ENCODE measurements at places on chromosomes 3 and 15. TPM values are rescaled to one million over a fixed set of nuclear protein-coding genes. Genes with fewer than 3 reads are reported as not detected.

- DNase-seq = no peak
Observed at GRCh38 chr3:156685198-156685597, 10.8 kb downstream of the TIPARP start.

GRCh38 chr3:14319654-14320182, 82.7 kb upstream of the SLC6A6 start:
- peak; percentile 54 for DNase-seq

- DNase-seq = no peak
Observed at GRCh38 chr3:33578325-33579177, 138.3 kb upstream of the UBP1 start.

DNA sequence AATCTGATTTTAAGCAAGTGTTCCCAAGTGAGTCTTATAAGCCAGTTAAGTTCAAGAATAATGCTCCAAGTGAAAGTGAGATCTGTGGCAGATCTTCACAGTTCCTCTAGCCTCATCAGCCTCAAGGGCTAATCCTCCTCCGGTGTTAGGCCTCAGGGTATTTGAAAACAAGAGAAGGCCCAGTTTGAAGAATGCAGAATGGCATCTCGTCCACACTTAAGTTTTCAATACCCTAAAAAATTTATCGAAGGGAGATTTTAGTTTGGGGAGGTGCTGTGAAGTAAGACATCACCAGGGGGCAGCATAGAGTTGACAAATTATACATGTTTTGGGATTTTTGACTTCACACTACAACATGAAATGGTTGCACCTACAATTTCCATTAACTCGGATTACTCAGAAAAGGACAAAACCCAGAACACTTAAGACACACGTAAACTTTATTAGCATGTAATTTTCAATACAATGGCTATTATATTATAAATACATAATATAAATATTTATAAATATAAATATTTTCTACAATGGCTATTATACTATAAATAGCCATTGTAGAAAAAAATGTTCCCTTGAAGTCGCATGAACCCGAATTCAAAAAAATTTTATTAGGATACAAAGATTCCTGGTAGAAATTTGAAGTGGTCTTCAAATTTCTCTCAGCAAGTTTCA, 2.3 kb upstream of the TMEM266 start:
- peak; percentile 70 for DNase-seq

DNA sequence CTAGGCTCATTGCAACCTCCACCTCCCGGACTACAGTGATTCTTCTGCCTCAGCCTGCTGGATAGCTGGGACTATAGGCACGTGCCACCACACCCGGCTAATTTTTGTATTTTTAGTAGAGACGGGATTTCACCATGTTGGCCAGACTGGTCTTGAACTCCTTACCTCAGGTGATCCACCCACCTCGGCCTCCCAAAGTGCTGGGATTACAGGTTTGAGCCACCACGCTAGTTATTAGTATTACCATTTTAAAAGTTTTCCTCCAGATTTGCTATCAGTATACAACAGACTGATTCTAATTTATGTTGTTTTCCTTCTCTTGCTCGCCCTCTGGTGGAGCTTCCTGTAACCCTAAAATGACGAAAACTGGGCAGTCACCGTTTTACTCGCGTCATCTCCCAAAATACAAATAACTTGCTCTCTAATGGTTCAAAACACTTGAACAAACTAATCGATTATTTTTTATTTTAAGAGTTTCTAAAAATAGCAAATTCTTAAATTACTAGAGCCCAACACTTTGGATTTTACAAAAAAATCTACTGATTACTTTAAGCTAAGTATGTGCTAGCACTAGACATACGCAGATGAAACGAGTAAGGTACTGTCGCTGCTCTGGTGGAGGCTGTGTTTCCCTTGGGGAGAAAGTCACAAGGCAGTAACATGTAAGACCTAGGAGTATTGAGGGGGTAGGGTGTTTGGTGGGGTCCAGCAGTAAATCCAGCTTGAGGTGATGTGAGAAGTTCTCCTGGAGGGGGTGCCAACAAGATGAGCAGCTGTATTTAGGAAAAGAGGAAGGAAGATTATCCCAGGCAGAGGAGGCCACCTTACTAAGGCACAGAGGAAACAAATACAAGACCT, 203.3 kb downstream of the MBNL1 start:
- DNase-seq = peak; percentile 86

DNA sequence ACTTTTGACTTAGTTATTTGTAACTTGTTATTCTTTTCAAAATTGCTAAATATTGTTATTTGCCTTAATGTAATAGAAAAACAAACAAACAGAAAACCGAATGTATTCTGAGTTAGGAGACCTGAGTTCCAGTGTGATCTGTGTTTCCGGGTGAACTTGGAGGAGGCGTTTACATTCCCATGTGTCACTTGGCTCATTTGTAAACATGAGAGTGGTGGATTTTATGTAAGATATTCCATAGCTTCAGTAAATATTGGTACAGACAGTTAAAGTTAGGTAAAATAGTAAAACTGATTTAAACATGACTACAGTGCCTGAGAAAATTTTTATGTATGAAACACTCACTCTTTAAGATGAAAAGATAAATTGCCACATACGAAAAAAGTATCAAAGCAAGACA, 287.3 kb upstream of the POU1F1 start:
- no peak for DNase-seq

DNA sequence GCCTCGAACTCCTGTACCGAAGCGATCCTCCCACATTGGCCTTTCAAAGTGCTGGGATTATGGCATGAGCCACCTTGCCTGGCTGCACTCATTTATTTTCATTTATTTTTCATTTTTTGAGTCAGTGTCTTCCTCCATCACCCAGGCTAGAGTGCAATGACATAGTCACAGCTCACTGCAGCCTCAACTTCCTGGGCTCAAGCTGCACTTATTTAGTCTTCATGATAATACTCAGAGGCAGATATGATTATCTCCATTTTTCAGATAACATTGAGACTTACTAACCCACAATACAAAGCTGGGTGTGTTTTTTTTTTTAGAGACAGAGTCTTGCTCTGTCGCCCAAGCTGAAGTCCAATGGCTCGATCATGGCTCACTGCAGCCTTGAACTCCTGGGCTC, 10.0 kb downstream of the PRKCI start:
- DNase-seq = no peak

DNA sequence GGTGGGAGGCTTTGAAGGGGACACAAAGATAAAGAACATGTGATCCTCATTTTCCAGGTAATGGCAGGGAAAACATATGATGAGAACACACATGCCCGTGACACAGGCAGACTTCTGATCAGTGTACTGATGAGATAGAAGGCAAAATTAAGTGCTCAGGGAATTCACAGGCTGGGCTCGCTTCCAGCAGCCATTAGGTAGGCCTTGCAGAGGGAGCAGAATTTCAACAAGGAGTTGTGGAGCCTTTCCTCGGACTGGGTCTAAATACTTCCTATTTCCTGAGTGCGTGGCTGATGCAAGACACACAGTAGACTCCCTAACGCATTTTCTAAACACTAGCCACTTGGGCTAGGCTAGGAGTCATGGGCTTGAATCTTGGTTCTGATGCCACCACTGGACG, 74.0 kb upstream of the ETV5 start:
- no peak for DNase-seq

DNA sequence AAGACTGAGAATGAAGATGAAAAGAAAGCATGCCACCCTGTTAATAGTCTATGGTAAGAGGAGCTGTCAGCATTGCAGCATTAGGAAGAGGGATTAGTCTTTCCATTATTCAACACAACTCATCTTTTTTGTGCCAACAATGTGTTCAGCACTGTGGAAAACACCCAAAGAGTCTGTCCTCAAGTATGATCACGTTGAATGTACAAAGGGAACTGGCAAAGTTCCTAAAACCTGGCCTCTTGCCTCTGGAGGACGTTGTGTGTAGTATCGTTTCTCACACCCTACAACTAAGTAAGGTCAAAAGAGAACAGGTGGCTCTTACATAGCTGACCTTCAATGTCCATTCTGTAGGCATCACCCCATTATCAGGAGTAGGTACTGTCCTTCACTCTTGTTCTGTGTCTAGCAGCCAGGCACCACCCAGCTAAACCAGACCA, 147.9 kb upstream of the THBS1 start:
- DNase-seq = no peak

DNA sequence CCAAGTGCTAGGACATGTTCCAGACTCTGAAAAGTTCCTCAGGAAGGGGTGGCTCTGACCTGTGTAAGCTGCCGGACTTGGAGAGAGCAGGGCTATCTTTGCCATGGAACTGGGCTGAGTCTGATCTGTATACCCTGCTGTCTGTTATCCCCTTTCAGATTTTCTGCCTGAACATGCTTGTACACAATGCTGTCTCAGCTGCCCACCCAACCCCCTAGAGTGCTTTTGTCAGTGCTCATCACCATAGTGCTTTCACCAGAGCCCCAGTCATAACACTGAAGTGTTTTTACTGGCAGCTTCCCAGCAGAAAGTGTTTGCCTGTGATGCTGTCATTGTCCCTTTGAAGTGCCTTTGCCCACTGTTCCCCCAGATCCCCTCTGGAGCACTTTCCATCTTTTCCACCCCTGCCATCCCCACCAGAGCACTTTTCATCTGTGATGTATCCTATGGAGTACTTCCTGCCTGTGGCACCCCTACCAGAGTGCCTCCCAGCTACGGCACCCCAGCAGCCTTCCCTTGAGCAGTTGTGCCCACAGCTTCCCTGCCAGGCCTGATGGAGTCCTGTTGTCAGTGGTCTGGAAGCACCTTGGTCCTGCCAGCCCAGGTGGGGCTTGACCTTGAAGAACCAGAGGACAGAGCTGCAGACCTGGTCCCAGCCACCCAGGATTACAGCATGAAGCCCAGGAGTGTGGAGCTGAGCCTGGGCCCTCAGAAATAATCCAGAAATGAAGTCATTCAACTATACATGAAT, 397.7 kb downstream of the DIPK2A start:
- no peak for DNase-seq

GRCh38 chr3:176740906-176741663, 456.2 kb downstream of the TBL1XR1 start:
- no peak for DNase-seq

DNA sequence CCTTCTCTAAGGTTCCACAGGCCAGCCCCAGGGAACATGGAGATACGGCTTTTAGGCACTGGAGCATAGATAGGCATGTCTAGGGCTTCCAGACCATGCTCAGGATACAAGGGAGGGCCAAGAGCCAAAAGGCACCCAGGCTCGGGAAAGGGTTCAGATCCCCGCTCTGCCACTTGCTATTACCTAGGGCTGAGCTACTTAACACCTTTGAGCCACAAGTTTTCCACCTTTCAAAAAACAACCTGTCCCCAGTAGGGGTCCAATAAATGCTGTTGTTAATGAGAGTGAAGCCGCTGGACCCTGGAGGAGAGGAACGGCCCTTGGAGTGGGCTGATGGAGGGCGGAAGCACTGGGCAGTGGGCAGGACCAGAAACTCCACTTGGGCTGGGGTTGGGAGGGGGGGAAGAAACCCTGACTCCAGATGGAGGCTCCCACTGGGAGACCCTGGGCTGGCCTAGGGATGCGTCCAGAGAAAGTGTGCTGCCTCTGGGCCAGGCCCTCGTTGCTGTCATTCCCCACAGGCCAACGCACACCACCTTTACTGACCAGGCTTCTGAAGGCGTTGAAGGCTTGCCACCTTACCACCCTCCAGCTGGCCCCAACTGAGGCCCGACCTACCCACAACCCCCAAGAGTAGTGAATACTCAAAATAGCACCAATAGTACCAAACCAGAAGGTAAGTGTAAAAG, 8.6 kb upstream of the ITPKA start:
- DNase-seq = no peak

- no peak for DNase-seq
Observed at GRCh38 chr3:29145360-29145759, 135.5 kb upstream of the RBMS3 start.

DNA sequence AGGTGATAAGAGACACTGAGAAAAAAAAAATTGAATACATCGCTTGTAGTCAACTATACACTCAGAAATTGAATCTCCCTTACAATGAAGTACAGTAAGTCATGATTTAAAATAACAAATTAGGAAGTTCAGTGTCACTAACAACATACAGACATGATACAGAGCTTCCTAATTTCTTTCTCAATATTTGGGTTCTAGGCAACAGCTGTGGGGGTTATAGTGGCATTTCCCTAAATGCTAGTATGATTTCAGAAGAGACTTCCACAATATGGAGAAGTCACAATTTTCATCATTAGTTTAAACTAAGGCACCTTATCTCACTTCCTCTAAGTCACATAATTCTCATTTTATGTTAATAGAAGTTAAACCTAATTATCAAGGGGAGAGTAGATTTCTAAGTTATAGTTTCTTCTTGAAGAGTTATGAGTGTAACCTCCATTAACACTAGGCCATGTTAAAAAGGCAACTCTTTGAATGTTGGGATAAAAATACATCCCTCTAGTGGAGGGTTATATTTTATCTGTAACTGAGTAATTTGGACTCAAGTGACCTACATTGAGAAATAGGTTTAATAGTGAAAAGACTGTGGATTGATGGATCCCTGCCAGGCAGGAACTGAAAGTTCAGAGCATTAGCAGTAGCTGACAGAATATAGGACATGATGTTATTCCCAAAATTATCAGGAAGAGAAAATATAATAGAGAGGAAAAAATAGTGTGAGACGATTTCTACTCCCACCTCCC, 286.0 kb upstream of the SUCLG2 start:
- no peak for DNase-seq

DNA sequence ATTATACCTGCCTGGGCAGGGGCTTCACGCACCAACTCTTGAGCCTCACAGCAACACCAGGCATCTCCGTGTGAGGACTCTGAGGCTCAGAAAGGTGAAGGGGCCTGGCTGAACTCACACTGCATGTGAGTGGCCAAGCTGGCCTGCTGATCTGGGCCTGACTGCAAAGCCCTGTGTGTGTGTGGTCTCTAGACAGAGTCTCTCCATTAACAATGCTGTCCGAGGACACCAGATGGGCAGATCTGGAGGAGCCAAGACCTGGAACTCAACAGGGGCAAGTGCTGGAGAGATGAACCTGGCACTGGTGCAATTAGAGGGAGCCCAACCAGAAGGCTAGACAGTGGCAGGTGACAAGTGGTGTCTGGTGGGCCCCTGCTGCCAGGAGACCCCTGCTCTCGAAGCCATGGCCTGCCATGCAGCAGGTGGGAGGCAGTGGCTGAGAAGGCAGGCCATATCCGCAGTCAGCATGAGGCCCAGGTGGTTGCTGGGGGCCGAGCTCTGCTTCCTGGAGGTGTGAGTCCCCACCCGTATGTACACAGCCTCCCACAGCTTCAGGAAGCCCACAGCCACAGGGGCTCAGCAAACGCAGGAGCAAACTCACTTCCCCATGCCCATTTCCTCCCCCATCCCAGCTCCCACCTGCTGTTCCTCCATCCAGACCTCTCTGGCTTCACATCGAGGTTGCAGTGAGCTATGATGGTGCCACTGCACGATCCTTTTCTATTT, 39.0 kb downstream of the CYP11A1 start:
- peak; percentile 35 for DNase-seq

GRCh38 chr15:34608517-34608916, 25.1 kb upstream of the GOLGA8B start:
- no peak for DNase-seq

GRCh38 chr3:78338405-78338804, 1298.5 kb downstream of the ROBO2 start:
- no peak for DNase-seq

Gene WDR93
- total RNA-seq = not detected

Gene LSAMP
- total RNA-seq = not detected

Gene FBLN2
- total RNA-seq = 8.4 TPM

Gene BOC
- total RNA-seq = 0.20 TPM

Gene ADAMTS7
- 0.60 TPM for total RNA-seq

Gene THPO
- total RNA-seq = not detected

Gene TLR9
- total RNA-seq = 2.0 TPM

Gene SQOR
- 87.3 TPM for total RNA-seq

Gene FGF12
- not detected for total RNA-seq

Gene LMAN1L
- 0.11 TPM for total RNA-seq

Gene SMCO1
- not detected for total RNA-seq

Gene HGD
- 0.16 TPM for total RNA-seq
